Stimulated activated CD4-positive, alpha-beta T cell treated with anti-CD3 and anti-CD28 coated beads, Interleukin-15, amount 100 ng/mL, for 1 hour (primary cell): ENCODE measurements at places on chromosomes 12 and 14.

DNA sequence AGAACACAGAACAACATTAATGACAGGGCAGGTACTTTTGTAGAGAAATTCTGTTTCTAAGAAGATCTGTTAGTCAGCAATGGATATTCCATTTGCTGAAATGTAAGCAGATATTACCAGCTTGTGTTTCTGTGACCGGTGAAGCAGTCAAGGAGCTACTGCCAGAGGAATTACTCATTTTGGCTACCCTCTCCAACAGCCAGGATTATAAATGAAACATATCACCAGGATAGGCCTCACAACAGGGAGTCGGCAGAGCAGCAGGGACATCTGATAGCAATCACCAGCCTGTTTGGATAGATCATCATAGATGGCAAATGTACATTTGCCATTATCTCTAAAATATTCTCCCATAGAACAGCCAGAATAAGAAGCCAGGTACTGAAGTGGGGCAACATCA, 440.7 kb downstream of the KCNH5 start:
- no peak for DNase-seq

DNA sequence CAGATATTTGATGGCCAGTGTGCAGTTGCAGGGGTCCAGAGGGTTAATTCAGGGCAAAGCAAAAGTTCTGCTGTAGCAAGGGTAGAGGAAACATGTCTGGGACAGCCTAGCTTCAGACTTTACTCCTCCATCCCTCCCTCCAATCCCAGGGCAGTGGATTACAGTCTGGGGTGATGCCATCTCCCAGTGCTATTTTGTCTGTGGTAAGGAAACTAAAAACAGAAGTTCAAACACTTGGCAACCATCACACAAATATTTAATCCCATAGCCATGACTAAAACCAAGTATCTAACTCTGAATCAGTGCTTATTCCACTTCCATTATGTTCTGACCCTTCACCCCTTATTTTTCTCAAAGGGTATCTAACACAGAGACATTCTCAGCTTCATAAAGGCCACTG, 61.8 kb downstream of the PIK3C2G start:
- no peak for DNase-seq

DNA sequence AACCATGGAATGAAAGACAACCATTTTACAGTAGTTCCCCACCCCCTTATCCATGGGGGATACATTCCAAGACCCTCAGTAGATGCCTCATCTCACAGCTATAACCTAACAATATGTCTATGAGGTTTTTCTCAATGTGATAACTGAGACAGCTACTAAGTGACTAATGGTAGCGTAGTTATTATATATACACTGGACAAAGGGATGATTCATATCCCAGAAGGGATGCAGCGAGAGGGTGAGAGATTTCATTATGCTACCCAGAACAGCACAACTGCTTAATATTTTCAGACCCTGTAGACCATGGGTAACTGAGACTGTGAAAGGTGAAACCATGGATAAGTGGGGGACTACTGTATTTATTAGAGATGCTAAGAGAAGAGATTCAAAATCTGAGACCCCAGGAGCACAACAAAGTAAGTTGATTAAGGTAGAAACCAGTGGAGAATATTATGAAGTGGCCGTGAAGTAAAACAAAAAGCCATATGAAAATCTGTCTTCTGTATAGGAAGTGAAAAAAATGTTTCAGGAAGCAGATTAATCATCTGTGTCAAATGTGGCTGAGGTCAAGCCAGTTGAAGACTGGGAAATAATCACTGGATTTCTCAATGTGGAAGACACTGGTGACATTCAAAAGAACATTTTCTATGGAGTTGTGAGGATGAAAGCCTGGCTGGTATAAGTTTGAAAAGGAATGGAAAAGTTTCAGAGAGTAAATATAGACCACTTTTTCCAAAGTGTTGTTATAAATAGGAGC, 77.2 kb downstream of the RPL10L start:
- DNase-seq, result no peak

- no peak for DNase-seq
These were observed 130.9 kb downstream of the NDUFA12 start for GRCh38 chr12:94872671-94872970.

DNA sequence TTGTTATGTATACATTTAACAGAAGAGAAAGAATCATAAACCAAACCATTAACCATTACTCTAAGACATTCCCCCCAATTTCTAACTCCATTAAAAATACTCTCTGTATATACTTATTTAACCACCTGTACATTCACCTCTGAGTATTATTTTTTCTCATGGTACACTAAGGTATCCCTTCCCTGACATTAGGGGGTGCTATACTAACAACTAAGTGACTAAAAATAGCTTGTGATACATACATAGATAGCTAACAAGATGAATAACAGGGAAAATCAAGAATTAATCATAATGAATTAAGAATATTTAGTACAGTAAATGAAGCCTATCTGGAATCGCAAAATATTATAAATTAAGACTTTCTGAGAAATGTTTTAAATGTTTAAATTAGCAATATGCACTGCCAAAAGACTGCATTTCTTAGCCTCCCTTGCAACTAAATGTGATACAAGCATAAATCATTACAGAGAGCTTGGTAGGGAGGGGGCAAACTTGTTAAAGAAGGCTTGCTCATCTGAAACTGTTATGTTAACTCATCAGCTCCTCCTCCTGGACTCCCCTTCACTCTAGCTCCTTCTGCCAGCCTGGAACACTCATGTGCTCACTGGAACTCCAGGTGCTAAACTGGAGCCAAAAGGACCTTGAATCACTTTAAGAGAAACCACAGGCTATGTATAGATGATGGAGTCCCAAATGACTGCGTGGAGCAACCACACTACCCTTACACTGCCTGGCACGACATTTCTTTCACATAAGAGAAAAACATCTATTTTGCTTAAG, 14.9 kb downstream of the C2CD5 start:
- no peak for DNase-seq

- DNase-seq, result no peak
These were observed 62.2 kb downstream of the GNG2 start for GRCh38 chr14:51922624-51923023.

- no peak for DNase-seq
These were observed 407.5 kb downstream of the PCNX1 start for GRCh38 chr14:71314717-71315116.

GRCh38 chr12:128077211-128077916, 189.6 kb upstream of the TMEM132C start:
- no peak for DNase-seq

GRCh38 chr14:65287264-65288131, 125.0 kb upstream of the FUT8 start:
- DNase-seq, result peak; percentile 23

- DNase-seq, result no peak
These were observed 416.2 kb downstream of the SOX5 start for GRCh38 chr12:23533265-23533664.

GRCh38 chr12:42190376-42190775, 45.7 kb upstream of the GXYLT1 start:
- no peak for DNase-seq

DNA sequence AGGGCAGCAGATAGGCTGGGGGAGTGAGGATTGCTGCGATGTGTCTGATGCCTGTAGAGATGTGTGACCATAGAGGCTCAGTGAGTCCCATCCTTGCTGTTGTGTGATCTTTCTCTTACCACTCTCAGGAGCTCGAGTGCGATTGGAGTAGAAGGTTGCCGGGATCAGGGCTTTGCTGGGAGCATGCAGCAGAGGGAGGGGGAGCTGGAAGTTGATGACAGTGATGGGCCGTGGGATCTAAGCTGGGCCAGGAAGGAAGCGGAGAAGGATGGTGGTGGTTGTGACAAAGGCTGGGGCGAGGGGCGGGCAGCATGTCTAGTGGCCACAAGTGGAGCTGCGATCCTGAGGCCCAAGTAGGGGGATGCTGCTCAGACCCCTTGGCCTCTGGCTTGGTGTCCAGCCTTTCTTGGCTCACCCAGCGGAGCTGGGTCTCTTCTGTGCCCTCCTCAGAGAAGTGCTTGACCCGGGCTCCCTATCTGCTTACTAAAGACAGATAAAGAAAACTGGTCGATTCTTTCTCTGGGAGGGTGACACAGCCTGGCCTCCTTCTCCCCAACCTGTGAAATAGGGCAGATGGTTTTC, 66.2 kb downstream of the PRMT8 start:
- DNase-seq, result no peak

- no peak for DNase-seq
These were observed 45.1 kb downstream of the FAM222A start for GRCh38 chr12:109758426-109759420.

DNA sequence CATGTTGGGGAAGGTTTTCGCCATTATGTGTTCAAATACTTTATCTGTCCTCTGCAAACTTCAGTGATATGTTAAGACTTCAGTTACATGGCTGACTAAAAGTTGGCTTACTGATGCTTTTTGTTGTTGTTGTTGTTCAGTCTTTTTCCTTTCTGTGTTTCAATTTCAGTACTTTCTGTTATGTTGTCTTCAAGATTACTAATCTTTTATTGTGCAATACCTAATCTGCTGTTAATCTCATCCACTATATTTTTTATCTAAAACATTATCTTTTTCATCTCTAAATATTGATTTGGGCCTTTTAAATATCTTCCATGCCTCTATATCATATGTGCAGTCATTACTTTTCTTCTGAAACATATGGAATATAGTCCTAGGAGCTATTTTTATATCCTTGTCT, 7.0 kb downstream of the CGRRF1 start:
- no peak for DNase-seq

- no peak for DNase-seq
These were observed 69.0 kb downstream of the AKAP6 start for GRCh38 chr14:32397861-32398640.

DNA sequence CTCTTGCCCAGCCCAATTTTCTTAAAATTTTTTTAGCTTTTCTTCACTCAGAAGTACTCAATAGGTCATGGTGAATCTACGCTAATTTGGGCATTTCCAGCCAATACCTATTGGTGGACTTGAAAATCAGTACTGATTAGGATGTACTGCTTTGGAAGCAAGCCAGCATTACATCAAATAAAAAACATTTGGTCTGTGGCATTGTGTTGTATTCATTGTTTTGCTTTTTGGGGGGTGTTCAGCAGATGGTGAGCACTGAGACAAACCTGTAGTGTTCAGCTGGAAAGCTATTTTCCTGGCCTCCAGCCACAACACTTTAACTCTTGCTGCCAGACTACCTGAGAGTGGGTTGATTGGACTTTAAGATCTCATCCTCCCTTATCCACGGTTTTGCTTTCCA, 4.0 kb downstream of the MAPKAPK5 start:
- DNase-seq, result no peak

DNA sequence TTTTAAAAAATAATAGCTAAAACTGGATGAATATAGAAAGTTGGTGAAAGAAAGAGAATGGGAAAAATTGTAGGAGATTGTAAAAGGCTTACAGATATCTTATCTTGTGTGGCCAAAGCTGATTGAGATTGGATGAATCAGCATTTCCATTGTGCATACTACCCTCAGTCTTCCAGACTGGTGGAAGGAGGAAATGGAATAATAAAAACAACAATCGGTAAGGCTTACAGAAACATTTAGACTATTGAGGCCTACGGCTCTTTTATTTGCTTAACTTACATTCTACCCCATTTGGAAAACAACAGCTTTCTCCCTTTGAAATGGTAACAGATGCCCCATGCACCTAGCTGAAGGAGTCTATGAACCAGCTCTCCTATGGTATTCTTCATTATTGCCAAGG, 129.8 kb downstream of the PTPRB start:
- DNase-seq, result no peak

DNA sequence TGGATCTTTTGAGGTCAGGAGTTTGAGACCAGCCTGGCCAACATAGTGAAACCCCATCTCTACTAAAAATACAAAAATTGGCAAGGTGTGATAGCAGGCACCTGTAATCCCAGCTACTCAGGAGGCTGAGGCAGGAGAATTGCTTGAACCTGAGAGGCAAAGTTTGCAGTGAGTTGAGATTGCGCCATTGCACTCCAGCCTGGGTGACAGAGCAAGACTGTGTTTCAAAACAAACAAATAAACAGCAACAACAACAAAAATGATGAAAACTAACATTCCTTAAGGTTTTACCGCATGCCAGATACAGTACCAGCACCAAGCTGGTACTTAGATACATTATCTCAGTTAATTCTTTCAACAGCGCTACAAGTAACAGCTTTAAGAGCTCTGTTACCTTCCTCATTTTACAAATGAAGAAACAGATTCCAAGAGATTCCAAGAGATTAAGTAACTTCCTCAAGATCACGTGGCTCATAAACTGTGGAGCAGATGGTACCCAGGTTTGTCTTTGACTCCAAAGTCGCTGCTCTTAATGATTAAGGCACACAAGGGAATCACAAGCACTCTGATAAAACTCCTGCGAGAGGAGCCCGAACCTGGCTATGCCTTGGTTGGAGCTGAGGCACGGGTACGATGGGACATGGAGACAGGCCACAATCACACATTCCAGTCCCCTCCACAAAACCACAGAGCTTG, 17.7 kb upstream of the PLEK2 start:
- no peak for DNase-seq

GRCh38 chr14:74710480-74710879, 2.4 kb downstream of the AREL1 start:
- DNase-seq, result no peak

DNA sequence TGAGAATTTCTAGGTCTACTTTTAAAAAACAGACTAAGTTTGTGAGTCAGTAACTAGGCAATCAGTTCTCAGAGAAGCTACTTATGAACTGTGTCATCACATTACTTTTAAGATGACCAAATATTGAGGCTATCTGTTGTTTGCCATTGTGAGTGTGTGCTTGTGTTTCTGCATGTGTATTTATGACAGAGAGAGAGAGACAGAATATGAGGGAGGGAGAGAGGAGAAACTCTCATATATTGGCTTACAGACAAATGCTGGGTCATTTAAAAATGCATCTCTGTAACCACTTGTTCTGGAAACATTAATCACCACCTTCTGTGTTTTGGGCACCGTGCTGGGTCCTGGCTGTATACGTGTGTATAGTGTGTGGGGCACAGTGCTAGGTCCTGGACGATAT, 161.5 kb upstream of the FRMD6 start:
- DNase-seq, result no peak

- DNase-seq, result no peak
These were observed 698.9 kb downstream of the BCL11B start for GRCh38 chr14:98573082-98573481.

- DNase-seq, result no peak
These were observed 1004.2 kb upstream of the SEL1L start for GRCh38 chr14:82537831-82538230.

GRCh38 chr12:101863981-101864380, 13.4 kb upstream of the DRAM1 start:
- DNase-seq, result no peak

GRCh38 chr12:124369055-124369826, 74.3 kb downstream of the RFLNA start:
- DNase-seq, result no peak

DNA sequence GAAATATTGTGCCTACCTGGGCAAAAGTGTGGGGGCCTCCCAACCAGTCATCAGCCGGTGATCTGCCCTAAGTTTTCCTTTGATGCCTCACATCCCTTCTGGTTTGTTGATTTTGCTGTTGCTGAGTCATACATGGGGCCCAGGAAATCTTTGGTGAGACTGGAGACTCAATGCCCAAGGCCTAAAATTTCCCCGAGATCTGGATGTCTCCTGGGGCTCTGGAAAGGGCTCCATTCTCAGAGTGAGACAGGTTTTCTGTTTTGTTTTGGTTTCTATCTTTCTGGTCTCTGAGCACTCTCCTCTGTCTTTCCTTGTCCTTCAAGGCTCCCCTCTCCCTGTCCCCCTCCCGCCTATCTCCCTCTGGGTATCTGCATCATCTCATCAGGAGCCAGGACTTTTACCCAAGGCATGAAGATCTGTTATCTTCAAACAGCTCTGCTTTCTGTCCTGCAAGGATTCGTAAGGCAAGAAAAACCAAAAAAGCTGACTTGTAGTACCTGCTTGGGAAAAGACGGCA, 152.8 kb upstream of the MAX start:
- DNase-seq, result no peak
